Stimulated activated CD4-positive, alpha-beta T cell treated with anti-CD3 and anti-CD28 coated beads, TNF-alpha, amount 100 ng/mL, for 24 hours (primary cell): ENCODE measurements at places on chromosomes 3 and 15.

GRCh38 chr3:111373861-111374260, 168.1 kb upstream of the CD96 start:
- DNase-seq, result no peak

- no peak for DNase-seq
These were observed 3.9 kb downstream of the ITIH3 start for GRCh38 chr3:52798376-52798977.

- no peak for DNase-seq
These were observed 17.5 kb upstream of the GOLGA8J start for GRCh38 chr15:30065025-30065801.

GRCh38 chr3:110199588-110199943, 862.2 kb upstream of the DPPA4 start:
- no peak for DNase-seq

- DNase-seq, result no peak
These were observed 17.1 kb downstream of the PCNP start for GRCh38 chr3:101591071-101591470.

- DNase-seq, result no peak
These were observed 155.9 kb upstream of the ICE2 start for GRCh38 chr15:60634815-60635214.

- no peak for DNase-seq
These were observed 85.2 kb upstream of the HERC1 start for GRCh38 chr15:63918901-63919348.

DNA sequence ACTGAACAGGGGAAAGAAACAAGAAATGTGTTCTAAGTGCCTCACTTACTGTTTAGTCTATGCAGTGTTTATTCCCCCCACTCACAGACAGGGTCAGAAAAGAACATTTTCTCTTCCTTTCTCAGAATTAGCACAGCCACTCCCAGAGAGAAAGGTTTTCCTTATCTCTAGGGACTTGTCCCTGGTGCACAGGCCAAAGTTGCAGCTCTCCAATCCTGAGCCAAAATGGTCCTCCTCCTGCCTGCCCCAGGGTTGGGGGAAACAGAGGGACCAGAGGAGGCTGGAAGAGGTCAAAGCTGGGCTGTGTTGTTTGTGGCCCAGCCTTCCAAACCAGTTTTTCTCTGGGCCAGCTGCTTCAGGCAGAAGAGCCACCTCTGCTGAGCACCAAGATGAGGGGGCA, 12.0 kb downstream of the RAB6B start:
- no peak for DNase-seq

GRCh38 chr3:105367063-105367405, 325 bp downstream of the ALCAM start:
- peak; percentile 35 for DNase-seq

- no peak for DNase-seq
These were observed 255.7 kb downstream of the CNTN6 start for GRCh38 chr3:1348547-1348946.

DNA sequence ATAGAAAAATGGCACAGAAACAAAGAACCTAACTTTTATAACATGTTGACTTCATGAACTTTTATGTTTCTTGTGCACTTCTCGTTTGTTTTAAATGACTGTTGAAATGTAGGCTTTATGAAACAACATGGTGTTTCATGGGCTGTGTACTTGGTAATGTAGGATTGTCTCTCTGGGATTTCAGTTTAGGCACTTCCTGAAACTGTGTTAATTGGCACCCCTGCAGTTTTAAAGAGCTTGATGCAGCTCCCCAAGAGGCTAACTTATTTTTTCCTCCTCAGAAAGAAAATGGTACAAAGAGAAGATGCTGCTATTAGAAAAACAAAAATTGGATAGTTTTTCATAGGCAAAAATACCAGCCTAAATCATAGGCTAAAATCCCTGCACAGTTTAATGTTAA, 239.2 kb downstream of the GRM7 start:
- no peak for DNase-seq

DNA sequence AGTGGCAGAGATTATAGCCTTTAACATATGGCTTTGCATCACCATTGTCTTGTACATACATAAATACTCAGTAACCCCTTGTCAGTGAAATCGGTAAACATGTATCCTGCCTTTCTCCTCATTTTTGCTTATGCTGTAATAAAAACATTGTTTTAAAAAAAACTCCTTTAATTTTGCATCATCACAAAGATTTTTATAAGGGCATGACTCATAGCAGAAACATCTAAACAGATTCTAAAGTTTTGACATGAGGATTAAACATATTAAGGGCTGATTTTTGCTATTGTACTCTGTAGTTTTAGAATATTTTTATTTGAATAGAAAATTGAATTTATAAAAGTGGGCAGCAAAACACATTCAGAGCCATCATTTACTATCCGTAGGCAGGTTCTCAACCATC, 275.9 kb downstream of the ZIC4 start:
- DNase-seq, result no peak

DNA sequence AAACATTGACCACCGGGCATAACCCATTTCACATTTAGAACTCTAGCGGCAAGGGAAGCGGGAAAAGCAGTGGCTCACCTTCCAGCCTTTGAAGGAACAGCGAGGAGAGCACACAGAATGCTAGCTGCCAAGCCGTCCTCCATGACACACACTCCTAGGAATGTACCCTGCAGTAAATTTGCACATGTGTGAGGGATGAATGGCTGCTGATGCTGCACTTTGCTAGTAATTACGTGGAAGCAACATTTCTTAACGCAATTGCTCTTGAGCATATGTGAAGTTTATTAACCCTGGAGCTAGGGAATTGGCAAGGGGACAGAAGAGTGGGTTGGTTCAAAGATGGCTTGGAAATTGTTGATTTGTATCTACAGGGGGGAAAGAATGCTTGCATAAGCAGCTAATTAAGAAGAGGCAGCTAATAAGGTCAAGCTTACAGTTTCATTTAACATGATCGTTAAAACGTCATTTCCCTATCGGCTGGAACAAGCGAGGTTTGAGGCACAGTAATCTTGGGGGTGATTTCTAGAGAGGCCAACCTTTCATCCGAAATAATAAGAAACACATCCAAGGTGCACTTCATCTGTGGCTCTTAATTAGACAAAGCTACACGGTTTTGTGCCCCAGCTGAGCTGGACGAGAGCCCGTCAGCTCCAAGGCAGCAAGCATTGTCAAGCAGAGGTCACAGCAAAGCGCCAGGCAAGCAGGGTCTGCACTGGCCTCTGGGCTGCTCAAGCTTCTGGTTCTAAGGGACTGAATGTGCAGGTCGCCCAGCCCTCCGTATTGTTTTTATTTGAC, 123.4 kb downstream of the CHSY1 start:
- DNase-seq, result no peak

- DNase-seq, result no peak
These were observed 267 bp upstream of the CFAP92 start for GRCh38 chr3:128994173-128994512.

- DNase-seq, result no peak
These were observed 129.7 kb upstream of the CDIN1 start for GRCh38 chr15:36449662-36450145.
